ENCODE measurements at places on chromosomes 4 and X.
A peak's percentile ranks its signal among the peaks of the same experiment; 100 is the strongest.

- no peak for DNase-seq
Measured at GRCh38 chr4:113390850-113391249, 341.4 kb downstream of the ANK2 start.

- no peak for DNase-seq
Measured at GRCh38 chr4:40140196-40140595, 56.6 kb upstream of the RHOH start.

DNA sequence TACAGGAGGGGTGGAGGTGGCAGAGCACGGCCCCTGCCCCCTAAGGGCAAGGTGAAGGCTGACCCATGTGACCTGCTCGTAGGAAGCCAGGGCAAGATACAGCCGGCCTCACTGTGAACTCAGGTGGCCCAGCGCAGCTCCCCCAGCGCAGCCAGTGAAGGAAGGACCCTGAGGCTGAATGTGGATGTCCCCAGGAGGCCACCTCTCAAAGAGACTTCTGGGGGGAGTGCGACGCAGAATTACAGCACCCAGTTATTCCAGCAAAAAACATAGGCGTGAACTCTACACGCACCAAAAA is 52.6 kb downstream of the ZFYVE28 start:
- no peak for DNase-seq

GRCh38 chr4:143251348-143251747 is 66.6 kb downstream of the USP38 start:
- no peak for DNase-seq

DNA sequence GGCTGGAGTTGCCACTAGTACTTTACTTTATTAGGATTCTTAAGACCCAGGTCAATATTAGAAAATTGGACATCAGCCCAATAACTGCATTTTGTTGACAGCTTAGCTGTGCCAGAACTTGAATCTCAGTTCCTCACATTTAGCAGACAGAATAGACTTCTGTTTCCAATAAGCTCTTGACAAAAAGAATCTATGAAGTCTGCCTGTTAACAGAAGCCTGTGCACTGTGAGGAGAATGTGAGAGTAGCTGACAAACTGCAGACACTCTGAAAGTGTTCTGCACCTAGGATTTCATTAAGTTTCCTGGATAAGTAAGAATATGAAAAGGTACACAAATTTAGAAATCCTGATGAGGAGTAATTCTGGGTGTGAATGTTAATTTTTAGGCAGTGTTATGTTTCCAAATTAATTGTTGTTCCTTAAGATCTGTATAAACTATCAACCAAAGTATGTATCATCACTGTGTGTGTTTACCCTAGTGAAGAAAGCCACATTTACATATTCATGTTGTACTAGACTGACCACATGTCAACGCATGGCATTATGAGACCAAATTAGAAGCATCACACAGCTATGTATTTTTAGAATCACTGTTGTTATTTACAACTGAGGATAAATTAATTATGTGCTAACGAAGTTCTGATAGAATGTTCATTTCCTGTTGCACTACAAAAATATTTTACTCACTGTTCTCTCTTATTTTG is 756.4 kb upstream of the IGFBP7 start:
- DNase-seq = no peak

- no peak for DNase-seq
Measured at GRCh38 chrX:39506131-39506530, 591.6 kb downstream of the BCOR start.

DNA sequence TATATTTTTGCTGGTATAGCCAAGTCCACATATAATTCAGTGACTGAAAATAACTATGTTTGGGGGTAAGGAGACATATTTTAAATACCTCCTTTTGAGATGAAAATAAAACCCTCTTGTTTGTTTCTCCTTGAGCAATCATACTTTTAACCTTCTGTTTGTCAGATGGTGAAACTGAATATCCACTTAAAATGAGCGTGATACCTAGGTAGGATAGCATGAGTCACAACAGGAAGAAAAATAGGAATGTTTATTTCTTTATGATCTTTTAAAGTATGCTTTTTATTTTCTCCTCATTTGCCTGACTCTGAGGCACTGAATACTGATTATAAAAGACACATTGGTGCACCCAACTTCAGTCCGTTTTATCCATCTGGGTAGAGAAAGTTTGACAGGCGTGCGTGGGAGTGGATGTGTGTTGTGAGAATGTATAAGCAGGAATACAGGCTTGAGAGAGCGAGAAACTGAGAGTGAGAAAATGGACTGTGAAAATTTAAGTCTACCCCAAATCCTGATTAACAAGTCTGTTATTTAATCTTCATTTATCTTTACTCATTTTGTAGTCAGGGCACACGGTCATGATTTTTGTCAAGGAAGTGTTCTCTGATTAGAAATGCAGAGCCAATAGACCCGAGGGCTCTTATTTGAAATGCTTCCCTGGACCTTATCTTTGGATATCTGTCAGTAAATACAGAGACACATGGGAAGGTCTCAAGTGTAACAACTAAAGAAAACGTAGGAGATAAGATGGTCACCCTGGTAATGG is 62.1 kb upstream of the ANTXR2 start:
- DNase-seq = no peak

DNA sequence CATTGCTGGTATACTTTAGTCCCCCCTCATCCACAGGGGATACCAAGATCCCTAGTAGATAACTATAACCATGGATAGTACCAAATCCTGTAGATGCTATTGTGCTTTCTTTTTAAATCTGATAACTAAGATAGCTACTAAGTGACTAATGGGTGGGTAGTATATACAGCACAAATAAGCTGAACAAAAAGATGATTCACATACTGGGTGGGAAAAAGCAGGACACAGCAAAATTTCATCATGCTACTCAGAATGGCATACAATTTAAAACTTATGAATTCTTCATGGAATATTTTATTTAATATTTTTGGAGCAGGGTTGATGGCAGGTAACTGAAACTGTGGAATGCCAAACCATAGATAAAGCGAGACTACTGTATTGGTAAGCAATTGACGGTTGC is 161.6 kb downstream of the IL15 start:
- DNase-seq = peak; percentile 15

- DNase-seq = no peak
Measured at GRCh38 chr4:90187148-90187884, 60.1 kb downstream of the CCSER1 start.

DNA sequence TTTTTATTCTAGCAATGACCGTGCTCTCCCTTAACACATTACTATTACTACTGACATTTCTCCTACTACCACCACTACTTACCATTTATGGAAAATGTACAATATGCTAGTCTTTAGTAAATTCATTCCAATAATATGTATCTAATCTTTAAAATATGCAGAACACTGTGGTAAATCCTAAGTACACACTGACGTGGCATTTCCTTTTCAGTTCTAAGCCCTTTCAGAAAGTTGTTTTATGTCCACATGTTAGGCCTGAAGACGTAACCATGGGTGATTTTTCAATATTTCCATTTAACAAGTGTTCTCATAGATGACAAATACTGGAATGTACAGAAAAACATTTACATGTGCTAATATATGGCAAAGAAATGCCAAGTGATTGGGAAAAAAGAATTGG is 268.6 kb upstream of the SLIT2 start:
- DNase-seq = no peak

- no peak for DNase-seq
Measured at GRCh38 chr4:69765751-69766150, 5.3 kb upstream of the SULT1B1 start.

- DNase-seq = no peak
Measured at GRCh38 chr4:182893047-182893446, 24.1 kb downstream of the DCTD start.

DNA sequence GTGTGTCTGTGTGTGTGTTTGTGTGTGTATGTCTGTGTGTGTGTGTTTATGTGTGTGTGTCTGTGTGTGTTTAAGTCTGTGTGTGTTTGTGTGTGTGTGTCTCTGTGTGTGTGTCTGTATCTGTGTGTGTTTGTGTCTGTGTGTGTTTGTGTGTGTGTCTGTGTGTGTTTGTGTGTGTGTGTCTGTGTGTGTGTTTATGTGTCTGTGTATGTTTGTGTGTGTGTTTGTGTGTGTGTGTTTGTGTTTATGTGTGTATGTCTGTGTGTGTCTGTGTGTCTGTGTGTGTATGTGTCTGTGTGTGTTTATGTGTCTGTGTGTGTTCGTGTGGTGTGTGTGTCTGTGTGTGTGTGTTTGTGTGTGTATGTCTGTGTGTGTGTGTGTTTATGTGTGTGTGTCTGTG is 11.4 kb downstream of the IL9R start:
- no peak for DNase-seq

- no peak for DNase-seq
Measured at GRCh38 chrX:141609111-141609510, 19.6 kb downstream of the SPANXA2 start.

DNA sequence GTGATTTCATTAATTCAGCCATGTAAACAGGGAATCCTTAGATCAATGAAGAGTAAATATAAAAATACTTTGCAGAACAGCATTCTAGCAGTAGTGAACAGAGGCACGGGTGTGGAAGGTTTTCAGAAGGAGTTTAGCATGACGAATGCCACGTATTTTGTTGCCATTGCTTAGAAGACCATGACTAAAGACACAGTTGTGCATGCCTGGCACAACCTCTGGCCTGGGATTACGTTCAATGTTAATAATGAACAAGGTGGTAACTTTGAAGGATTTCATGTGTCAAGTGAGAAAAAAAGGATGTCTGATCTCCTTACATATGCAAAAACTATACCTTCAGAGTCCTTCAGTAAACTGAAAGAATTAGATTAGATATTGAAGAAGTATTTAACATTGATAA is 171.9 kb downstream of the MAGEB5 start:
- DNase-seq = no peak

DNA sequence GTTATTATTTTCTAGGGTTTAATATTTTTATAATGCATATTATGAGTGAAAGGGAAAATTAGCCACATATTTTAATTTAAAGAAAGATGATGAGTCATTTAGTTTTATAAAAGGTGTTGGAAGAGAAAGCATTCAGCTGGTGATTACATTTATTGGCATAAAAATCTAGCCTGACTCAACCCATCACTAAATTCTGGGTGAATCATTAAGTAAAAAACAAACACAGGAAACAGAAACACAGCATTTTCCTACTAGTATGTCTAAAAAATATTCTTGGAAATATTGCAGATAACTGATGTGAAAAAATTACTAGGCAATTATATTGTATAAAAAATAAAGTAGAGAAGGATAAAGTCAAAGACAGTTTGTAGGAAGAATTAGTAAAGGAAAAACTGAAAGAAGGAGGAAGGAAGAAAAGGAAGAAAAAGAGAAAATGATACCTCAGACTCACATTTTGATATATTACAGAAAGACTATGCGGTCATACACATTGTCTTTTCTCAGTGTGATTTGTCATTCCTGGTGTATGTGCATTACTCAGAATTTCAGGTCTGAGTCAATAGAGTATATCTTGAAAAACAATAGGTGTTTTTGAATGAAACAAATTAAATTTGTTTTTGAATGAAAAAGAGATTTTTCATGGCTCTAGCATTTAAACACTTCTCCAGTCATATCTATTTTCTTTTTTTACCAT is 48.0 kb upstream of the SPOCK3 start:
- no peak for DNase-seq

GRCh38 chr4:91256043-91256442 is 1047.7 kb upstream of the GRID2 start:
- DNase-seq = no peak

GRCh38 chr4:95288552-95288951 is 260.2 kb downstream of the UNC5C start:
- no peak for DNase-seq

DNA sequence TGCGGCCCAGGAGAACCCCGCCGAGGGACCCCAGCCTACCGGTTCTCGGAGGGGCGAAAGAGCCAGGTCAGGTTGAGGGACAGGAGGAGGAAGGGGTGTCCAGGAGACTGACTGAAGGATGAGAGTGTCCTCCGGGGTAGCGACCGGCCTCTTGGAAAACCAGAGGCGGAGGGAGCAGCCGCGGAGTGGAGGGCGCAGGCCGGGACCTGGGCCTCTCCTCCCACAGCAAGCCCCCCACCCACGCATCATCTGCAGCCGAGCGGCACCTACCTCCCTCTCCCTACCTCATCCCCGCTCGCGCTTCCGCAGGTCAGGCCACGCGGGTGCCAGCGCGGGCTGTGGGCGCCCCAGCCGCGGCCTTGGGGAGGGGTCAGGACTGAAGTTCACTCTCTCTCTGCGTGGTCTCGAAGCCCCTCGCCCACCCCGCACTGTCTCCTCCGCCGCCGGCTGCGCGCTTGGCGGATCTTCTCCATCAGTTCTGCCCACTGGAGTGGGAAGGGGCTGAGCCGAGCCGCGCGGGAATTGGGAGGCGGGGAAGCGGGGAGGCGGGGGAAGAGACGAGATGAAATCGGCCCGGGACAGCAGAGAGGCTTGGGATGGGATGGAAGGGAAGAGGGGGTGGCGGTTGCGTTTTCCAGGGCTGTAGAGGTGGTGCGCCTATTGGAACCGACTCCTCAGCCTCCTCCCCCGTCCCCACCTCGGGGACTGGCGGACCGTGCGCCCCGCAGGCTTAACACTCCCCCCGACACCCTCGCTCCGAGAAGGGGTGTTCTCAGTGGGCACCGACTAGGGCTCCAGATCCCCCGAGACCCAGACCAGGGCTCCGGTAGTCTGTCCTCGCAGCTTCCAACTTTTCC is 1.8 kb downstream of the NLGN4X start:
- DNase-seq = no peak

GRCh38 chrX:2960861-2961515 is 31.8 kb upstream of the ARSD start:
- no peak for DNase-seq

- no peak for DNase-seq
Measured at GRCh38 chr4:4564522-4564921, 22.7 kb upstream of the STX18 start.

DNA sequence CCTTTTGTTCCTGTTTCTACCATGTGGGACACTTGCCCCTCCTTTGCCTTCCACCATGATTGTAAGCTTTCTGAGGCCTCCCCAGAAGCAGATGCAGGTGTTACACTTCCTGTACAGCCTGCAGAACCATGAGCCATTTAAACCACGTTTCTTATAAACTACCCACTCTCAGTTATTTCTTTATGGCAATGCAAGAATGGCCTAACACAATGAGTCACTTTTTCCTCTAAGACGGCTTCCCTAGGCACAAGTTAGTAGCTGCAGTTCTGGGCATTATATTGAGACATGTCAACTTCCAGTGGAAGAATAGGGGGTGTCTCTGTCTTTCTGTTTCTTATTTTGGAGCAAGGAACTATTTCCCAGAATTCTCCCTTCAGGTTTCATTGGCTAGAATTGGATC is 32.9 kb upstream of the DIPK2B start:
- no peak for DNase-seq

- no peak for DNase-seq
Measured at GRCh38 chrX:15747626-15748173, 9.6 kb downstream of the CA5B start.

DNA sequence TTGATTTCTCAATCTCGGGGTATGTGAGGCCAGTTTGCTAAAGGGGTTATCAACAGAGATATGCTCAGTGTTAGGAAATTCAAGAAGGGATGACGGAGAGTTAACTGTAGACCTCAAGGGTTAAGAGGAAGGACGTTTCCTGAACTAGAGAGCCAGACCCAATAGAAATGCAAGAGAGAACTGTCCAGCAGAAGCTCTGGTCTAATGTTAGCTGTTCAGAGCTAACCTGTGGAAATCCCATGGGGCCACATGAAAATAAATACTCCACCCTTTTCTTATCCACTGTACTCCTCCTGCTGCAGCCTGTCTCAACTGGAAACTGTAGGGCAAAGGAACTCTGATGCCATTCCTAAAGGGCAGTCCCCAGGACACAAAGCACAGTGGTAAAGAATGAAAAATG is 274.3 kb downstream of the DMD start:
- DNase-seq = no peak

- no peak for DNase-seq
Measured at GRCh38 chr4:34279011-34279410, 1965.3 kb downstream of the ARAP2 start.

GRCh38 chrX:155148724-155149537 is 67.3 kb upstream of the VBP1 start:
- peak; percentile 35 for DNase-seq

- DNase-seq = no peak
Measured at GRCh38 chr4:139461022-139461628, 7.2 kb downstream of the RAB33B start.
